Stimulated activated CD4-positive, alpha-beta T cell treated with anti-CD3 and anti-CD28 coated beads, Interleukin-15, amount 100 ng/mL, for 1 hour (primary cell): ENCODE measurements at places on chromosomes 3 and 15.

DNA sequence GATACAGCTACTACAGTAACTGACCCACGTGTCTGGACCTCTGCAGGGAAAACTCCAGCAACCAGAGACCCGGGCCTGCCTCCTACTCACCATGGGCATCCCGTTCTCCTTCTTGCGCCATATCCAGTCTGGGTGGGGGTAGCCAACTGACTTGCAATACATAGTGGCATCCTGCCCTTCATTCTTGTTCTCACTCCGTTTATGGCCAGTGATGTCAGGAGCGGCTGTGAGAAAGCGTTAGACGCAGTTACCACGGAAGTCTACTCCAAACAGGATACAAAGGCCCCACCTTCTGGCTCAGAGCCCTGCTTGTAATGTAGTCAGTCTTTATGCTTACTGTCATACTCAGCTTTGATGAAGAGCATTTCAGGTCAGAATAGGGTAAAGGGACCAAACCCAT lies 59.6 kb downstream of the NPTN start:
- no peak for DNase-seq

GRCh38 chr3:61547625-61548024 lies 13.7 kb upstream of the PTPRG start:
- no peak for DNase-seq

- no peak for DNase-seq
Observed at GRCh38 chr15:45121706-45122417, 7.7 kb downstream of the DUOXA2 start.

DNA sequence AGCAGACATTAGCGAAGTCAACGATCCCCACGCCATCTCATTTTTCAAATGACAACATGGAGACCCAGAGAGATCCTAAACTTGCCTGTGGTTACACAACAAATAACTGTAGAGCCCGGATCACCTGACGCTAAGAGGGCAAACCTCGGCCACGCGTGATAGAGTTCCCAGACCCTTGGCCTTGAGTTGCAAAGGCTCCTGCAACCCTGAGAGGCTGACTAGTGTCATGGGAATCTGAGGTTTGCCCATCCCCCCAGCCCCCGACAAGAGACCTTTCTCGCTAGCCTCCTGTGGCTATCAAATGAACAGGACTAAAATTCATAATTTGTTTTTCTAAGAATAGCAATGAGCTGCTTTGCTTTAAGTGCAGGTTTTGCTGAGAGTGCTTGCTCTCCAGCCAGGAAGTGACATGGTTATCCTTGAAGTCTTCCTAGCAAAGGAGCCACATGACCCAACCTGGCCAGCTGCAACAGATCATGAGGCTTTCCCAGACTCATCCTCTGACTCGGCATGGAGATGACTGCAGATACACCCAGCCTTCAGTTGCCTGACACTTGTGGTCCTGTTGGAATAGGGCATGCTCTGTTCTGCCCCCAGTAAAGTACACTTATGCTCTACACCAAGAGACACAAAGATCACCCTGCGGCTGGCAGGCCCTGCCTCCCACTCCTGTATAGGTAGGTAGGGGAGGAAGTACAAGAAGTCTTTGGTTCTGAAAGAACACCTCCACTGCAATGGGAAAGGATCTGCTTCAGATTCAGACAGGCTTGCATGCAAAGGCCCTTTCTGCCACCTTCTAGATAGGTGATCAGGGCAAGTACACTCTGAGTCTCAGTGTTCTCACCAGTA lies 36.0 kb downstream of the MCF2L2 start:
- no peak for DNase-seq

GRCh38 chr15:58471348-58471747 lies 39.6 kb downstream of the LIPC start:
- no peak for DNase-seq

DNA sequence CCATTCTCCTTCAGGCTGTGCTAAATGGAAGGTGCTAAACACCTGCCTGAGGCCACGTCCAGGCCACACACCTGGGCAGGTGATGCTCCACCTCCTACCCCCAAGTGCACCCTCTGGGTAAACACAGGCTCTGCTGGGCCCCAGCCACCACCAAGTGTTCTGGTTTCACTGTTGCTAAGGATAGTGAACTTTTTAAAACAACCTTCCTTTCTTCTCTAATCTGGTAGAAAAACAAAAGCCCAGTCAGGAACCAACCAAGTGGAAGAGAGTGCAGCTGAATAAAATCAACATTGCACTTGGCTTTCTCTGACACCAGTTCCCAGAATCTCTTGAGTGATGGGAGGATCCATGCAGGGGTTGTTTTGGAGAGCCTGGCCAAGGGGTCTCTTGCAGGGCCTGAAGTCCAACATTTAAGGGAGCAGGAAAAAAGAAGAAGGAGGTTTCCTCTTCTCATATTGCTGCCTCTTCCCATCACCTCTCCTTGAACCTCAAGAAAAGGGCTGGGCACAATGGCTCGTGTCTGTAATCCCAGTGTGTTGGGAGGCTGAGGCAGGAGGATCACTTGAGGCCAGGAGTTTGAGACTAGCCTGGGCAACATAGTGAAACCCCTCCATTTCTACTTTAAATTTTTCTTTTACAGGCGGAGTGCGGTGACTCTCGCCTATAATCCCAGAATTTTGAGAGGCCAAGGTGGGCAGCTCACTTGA lies 26.2 kb upstream of the ATP13A3 start:
- no peak for DNase-seq

DNA sequence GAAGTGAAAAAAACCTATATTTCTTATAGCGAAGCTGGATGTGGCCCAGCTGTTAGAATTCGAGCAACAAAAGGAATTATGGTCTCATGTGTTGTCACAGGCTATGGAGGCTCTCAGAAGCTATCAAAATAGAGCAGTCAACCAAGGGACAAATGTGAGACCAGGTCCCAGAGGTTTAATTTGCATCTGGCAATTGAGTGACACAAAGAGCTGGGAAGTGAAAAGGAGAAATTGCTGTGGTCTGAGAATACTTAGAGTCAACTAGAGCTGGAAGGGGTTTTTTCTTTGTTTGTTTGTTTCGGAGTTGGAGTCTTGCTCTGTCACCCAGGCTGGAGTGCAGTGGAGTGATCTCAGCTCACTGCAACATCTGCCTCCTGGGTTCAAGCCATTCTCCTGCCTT lies 61.3 kb upstream of the SMAD3 start:
- DNase-seq: no peak

DNA sequence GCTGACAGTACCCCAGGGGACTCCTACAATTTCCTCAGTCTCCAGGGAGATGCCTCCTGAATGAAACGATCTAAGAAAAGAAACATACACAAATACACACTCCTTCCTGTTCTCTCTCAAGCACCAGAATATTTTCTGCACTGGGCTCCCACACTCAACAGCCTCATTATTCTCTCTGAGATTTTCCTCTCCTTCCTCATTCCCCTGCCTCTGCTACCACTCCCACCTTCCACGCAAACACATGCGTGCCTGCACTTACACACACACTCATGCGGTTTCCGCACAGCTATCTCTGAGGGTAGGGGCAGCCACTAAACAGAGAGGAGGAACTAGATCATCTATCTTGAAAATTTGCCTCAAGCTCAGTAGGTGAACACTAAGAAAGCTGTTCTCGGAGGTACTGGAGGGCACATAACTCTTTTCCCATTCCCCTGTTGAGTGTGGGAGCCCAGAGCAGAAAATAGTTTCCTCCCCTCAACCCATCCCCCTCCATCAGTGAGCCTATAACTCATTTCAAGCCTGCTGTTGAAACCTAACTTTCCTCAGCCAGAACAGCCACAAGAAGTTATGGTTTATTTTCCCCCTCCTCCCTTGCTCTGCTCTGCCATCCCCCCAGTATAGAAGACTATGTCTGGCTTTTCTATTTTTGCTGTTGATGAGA lies 30.5 kb upstream of the TIPARP start:
- DNase-seq: peak; percentile 2

DNA sequence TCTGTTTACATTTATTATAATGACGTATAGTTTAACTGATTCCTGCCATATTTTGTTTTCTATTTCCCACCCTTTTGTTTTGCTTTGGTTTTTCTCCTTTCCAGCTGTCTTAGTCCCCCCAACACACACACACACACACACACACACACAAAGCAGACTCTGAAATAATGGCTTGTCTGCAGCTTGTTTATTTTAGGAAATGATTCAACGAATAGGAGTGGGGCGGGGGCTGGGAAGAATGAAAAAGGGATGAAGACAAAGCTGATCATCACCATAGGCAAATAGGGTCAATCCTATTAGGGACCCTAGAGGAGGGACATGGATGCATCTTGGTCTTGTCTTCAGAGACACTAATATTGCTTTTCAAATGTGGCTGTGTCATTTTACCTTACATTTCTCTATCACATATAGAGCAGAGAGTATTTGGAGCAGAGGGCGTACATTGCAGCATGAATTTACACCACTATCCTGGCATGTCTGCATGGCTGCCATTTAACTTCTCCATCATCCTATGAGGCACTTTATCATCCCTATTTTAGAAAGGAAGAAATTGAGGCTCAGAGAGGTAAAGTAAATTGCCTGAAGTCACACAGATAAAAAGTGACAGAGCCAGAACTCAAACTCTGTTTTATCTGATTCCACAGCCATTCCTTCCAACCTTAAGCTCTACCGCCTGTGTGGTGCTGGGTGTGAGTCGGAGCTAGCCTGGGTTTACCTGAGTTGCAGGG lies 147.2 kb upstream of the TPM1 start:
- DNase-seq: no peak

DNA sequence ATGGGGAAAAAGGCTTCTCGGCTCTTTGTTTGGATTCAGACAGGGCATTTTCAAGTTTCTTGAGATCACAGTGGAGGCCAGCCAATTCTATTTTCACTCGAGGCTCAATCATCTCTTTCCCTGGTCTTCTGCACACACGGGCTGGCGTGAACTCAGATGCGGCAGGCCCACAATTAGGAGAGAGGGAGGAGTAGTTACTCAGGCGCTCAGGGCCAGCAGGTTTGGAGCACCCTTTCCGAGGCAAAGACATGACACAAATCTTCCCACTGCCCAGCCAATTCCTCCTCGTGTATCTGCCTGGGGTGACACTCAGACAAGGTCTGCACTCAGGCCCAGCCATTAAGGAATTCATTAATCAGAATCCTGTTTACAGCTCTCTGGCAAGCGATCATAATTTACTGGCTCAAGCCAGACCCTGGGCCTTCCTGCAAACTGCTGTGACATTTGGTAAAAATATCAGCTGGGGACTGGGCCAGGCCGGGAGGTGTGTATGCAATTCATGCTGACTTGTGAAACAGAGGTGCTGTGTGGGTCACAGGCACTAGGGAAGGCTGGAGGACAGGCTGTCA lies 68.1 kb upstream of the TLE3 start:
- DNase-seq: no peak

DNA sequence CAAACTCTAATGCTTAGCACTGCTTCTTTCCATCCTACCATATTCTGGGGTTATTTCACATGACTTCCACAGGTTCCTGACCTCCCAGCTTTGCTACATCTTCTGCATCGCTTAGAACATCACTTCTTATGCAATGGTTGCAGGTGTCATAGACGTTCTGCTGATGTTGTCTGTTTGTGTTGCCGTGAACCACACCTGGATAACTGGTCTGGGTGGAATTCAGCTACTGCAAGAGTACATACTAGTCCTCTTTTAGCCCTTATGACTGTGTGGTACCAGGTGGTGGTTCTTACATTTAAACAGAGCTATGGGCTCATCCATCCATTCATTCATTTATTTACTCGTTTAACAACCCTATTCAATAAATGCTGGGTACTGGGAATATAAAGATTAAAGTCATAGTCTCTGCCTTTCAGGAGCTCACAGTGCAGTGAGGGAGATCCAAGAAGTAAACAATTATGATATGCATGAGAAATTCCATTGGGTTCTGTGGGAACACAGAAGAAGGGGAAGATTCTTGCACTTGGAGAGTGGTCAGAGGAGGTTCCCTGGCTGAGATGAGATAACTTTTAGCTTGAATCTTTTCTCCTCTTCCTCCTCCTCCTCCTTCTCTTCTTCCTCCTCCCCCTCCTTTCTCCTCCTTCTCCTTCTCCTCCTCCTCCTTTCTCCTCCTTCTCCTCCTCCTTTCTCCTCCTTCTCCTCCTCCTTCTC lies 30.8 kb downstream of the TMEM45A start:
- no peak for DNase-seq

GRCh38 chr15:100893964-100894295 lies 14.3 kb downstream of the ALDH1A3 start:
- no peak for DNase-seq

- DNase-seq: no peak
Observed at GRCh38 chr3:81554801-81555200, 206.6 kb downstream of the GBE1 start.

DNA sequence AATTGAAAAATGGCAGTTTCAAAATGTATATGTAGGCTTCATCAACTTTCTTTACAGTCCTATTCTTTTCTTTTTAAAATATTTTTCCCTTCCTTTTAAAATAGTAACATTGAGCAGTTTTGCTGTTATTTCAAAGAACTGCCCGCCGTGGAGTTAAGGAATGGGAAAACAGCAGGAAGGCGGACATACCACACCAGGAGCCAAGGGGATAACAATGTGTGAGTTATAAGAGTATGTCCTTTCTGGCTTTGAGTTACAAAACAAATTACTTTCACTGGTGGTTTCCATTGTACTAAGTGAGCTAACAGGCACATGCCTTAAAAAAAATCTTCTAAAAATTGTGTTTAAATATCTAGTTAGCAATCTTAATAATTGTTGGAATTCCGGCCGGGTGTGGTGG lies 37.4 kb upstream of the FBXL22 start:
- DNase-seq: no peak

GRCh38 chr15:71792521-71792920 lies 17.8 kb upstream of the NR2E3 start:
- DNase-seq: no peak

- DNase-seq: no peak
Observed at GRCh38 chr3:6066397-6066796, 794.5 kb upstream of the GRM7 start.

DNA sequence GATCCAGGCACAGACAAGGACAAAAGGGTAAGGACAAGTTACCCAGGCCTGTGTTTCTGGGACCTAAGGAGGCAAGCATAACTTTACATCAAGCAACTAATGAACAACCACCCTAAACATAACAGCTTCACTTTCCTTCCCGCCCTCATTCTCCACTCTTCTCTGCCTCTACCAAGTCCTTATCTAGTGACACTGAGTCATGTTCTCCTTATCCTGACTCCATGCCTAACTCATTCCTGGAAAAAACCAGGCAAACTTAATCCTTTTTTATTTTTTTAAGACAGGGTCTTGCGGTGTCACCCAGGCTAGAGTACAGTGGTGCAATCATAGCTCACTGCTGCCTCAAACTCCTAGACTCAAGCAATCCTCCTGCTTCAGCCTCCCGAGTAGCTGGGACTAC lies 44.5 kb downstream of the TMEM44 start:
- no peak for DNase-seq

DNA sequence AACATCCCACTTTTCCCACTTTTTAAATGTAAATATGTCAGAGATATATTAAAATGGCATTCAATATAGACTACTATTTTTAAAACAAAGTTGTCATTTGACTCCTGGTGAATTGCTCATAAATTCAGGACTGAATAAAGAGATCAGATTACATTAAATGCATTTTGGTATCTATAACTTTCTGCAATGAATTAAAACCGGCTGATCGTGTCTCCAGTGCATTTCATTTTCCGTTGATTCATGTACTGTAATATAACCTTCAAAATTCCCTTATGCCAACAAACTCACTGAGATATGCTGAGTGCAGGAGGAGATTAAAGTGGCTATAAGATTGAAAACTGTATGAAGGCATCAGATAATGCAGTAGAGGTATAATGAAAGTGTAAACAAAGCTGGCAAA lies 361.1 kb upstream of the CDIN1 start:
- DNase-seq: no peak

- no peak for DNase-seq
Observed at GRCh38 chr3:148716657-148717056, 19.0 kb downstream of the AGTR1 start.
